Suppressor macrophage treated with lipopolysaccharide for 4 hours (primary cell): ENCODE measurements at places on chromosomes 11 and 22.

- peak; percentile 65 for DNase-seq
Observed at GRCh38 chr11:119474682-119475596, 52.0 kb upstream of the THY1 start.

DNA sequence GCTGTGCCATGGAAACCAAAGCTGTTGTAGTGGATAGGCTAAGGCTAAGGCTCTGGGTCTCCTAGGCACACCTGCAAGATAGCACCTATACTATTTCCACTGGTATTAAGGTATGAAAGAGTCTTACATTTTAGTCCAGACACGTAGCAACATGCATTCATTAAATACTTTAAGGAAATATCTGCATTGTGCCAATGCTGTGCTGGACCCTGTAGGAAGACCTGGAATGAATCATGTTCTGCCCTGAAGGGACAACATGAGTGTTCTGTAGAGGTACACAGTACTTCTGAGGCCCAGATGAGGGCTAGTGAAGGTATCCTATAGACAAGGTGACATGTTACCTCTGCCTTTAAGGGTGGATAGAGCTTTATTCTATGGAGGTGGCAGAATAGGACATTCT is 35.2 kb upstream of the RRM1 start:
- DNase-seq, result no peak

DNA sequence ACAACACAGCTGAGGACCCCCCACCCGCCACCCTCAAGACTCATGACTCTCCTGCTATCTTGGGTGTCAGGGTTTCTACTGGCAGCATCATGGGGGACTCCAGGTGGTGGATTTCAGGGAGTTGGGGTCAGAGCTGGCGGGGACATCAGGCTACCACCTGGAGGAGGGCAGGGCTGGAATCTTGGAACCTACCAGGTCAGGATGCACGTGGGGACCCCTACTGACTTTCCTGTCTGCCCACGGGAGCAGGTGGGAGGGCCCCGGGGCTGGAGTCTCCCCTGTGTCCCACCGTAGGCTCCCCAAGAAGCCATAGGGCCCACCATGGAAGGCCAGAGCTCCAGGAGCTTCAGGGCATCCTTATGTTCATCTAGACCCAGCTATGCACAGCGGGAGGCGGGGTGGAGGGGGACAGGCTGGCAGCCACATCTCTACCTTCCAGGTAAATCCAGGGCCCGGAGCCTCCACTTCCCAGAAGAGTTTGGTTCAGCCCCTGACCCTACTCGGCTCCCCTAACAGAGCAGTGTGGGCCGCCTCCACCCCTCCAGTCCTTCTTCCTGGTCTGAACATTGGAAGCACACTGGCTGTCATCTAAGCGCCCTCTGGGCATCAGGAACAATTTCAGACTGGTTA is 10.0 kb downstream of the SLC37A2 start:
- no peak for DNase-seq

DNA sequence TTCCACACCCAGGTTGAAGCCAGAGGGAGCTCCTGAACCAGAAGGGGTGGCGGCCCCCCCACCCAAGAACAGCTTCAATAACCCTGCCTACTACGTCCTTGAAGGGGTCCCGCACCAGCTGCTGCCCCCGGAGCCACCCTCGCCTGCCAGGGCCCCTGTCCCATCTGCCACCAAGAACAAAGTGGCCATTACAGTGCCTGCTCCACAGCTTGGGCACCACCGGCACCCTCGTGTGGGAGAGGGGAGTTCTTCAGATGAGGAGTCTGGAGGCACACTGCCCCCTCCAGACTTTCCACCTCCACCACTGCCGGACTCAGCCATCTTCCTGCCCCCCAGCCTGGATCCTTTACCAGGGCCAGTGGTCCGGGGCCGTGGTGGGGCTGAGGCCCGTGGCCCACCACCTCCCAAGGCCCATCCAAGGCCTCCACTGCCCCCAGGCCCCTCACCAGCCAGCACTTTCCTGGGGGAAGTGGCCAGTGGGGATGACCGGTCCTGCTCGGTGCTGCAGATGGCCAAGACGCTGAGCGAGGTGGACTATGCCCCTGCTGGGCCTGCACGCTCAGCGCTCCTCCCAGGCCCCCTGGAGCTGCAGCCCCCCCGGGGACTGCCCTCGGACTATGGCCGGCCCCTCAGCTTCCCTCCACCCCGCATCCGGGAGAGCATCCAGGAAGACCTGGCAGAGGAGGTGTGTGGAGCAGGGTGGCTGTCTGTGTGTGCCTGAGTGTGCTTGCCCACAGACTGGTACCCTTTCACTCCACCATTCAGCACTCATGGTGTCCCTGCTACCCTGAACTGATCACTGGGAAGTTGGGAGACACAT is 6.7 kb downstream of the PHOX2A start:
- DNase-seq, result no peak

GRCh38 chr11:76625472-76626186 is 44.9 kb downstream of the LRRC32 start:
- no peak for DNase-seq

DNA sequence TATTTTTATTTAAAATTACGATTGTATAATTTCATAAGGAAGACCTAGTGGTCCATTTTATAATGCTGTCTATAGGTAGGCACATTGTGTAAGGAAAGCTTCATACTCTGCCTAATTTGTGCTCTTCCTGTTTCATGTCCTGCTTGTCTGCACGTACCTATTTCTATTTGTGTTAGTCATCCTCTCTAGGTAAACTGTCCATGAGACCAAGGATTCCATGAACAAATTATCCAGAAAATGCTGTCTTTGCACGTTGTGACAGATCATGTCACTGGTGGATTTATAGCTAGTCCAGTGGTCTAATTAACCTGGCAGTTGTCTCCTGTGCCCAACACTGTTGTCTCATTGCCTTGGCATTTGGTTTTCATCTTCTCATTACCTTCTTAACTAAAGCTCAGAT is 44.7 kb downstream of the DNAJC24 start:
- no peak for DNase-seq

GRCh38 chr11:16097543-16097942 is 258.8 kb downstream of the SOX6 start:
- DNase-seq, result no peak

- no peak for DNase-seq
Observed at GRCh38 chr11:65107751-65108468, 3.8 kb upstream of the TM7SF2 start.

- no peak for DNase-seq
Observed at GRCh38 chr11:91731051-91731450, 493.6 kb upstream of the FAT3 start.

- no peak for DNase-seq
Observed at GRCh38 chr11:2858995-2859698, 26.4 kb downstream of the CDKN1C start.

GRCh38 chr11:2574553-2575535 is 125.0 kb downstream of the KCNQ1OT1 start:
- DNase-seq, result no peak

GRCh38 chr11:12216041-12216451 is 105.7 kb downstream of the MICAL2 start:
- no peak for DNase-seq

DNA sequence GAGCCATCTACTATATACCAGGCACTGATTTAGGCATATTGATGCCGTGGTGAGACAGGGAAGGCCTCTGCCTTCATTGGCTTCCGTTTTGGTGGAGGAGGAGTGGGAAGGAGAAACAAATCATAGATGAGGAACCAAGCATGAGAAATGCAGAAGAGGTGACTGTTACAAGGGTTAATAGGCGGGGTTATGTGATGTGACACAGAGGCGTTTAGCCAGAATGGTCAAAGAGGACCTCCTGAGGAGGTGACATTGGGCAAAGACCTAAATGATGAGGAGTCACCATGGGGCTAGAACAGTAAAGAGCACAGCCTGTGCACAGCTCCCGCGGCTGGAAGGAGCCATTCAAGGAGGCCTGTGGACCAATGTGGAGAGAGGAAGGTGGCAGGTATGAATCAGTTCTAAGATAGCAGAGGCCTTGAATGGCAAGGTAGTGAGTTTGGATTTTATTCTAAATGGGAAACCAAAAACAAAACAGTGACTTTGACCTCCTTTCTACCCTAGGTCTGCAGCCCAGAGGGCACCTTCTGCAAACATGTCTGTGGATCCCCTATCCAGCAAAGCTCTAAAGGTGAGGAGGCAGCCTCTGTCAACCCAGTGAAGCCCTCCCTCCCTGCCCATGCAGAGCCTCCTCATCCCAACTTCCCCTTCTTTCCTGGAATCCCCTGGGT is 11.7 kb downstream of the MAFF start:
- peak; percentile 89 for DNase-seq

- no peak for DNase-seq
Observed at GRCh38 chr11:27111896-27112295, 71.3 kb downstream of the BBOX1 start.

DNA sequence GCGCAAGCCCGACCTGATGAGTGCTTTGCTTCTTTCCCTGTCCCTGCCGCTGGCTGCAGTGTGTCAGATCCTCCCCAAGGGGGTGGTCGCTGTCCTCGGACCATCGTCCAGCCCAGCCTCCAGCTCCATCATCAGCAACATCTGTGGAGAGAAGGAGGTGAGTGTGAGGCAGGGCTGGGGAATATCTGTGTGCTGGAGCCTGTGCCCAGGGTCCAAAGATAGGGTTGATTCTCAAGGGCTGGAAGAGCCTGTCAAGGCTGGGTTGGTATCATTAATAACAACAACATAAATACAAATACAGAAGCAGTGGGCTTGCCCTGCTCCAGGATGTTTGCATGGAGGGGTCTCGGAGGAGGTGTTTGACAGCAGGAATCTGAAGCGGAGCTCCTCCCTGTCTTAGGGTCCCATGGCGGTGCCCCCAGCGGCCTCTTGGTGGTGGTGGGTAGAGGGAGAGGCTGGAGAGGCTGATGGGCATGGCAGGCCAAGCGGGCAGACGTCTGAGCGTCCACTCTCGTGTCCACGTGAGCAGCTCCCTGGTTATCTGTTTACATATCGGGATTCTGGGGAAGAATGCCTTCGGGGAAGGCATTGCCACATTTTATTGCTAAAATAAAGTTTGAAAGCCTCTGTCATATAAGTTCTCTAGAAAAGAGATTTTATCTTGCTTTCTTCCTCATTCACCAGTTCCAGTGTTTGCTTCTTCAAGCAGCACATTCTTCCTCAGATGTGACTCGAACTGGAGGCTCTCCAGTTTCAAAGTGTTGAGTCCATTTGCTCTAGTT is 208.4 kb upstream of the TBCEL start:
- DNase-seq, result no peak

DNA sequence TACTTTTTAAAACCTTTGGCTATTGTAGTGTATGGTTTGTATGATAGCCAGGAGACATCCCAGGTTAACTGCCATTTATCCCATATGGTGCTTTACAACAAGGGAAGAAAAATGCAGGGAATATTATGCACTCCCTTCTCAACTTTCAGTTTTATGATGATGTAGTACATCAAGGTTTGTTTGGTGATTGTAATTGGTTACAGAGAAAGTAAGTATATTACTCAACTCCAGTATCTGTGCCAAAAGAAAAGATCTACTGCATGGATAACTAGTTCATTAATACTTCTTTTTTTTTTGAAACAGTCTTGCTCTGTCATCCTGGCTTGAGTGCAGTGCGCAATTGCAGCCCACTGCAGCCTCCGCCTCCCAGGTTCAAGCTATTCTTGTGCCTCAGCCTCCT is 65.3 kb downstream of the BCL2L13 start:
- DNase-seq, result no peak

- DNase-seq, result peak; percentile 21
Observed at GRCh38 chr11:107859459-107860239, 1.1 kb upstream of the SLC35F2 start.

DNA sequence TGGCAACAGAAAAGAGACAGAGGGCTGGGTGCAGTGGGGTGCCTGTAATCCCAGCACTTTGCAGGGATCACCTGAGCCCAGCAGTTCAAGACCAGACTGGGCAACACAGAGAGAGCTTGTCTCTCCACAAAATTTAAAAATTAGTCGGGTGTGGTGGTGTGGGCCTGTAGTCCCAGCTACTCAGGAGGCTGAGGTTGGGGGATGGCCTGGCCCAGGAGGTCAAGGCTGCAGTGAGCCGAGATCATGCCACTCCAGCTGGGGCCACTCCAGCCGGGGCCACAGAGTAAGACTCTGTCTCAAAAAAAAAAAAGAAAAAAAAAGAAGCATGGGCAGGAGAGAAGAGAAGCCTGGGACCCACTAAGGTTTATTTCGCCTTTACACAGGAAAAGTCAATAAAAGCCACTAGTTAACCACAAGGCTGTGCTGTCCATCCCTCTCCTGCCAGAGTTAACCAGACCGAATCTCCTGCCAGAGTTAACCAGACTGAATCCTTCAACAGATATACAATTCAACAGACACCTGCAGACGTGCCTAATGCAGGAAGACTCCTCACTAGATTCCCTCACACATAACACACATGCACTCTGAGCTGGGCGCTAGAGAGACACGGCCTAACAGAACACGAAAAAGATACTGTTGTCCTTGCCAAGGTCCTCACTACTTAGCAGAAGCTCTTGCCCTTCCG is 29.8 kb downstream of the MICAL3 start:
- DNase-seq, result no peak

- no peak for DNase-seq
Observed at GRCh38 chr11:134630861-134631260, 218.8 kb upstream of the B3GAT1 start.

- DNase-seq, result peak; percentile 49
Observed at GRCh38 chr11:64090806-64091516, 55.2 kb downstream of the FLRT1 start.

- DNase-seq, result no peak
Observed at GRCh38 chr22:47038206-47038835, 275.9 kb downstream of the TBC1D22A start.

DNA sequence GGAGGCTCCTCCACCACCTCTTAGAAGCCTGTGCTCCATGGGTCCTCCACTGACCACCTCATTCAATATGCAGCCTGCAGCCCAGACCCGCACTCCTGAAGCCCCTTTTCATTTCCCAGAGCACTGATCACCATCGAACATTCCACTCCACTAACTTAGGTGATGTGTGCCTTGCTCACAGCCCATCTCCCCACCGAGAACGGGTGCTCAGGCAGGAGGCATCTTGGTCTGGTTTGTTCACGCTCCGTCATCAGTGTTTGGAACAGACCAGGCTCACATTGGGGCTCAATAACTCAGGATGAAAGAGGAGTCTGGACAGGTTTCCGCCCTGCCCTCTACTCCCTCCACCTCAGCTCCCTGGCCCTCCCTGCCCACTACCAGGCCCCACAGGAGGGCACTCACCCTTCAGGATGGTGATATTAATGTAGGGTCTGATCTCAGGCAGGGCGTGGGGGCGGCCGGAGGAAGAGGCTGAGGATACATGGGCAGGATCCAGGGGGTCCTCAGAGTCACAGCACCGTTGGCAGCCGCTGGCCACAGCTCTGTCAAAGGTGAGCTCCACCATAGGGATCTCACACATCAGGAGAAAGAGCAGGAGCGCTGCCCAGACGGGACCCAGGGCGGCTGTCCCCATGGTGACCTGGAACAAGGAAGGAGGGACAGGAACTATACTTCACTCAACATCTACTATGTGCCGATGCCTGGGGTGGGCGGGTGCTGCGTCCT is 3.1 kb downstream of the C1QTNF6 start:
- no peak for DNase-seq

GRCh38 chr11:72039856-72040401 is 40.4 kb downstream of the NUMA1 start:
- DNase-seq, result no peak

GRCh38 chr22:39252461-39253434 is 8.0 kb upstream of the PDGFB start:
- no peak for DNase-seq
